ENCODE measurements at places on chromosomes 4 and X.

GRCh38 chr4:125267630-125268029 lies 47.1 kb upstream of the FAT4 start:
- no peak for DNase-seq

DNA sequence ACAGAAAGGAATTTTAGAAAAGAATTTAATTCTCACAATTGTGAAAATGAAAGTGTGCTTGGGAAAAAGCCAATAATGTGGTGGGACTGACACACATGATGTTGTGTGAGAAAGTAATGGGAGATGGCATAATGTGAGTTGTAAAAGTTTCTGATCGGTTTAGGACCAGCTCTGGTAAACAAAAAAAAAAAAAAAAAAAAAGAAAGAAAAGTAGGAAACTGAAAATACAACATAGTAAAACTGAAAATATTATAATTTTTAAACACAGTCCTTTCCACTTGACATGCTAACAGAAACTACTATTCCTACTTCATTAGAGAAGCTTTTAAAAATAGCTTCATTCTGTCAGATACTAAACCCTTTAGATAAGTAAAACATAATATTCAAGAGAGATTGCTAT lies 28.2 kb downstream of the RAP1GDS1 start:
- no peak for DNase-seq

GRCh38 chr4:73732759-73733431 lies 7.5 kb upstream of the CXCL8 start:
- no peak for DNase-seq

GRCh38 chr4:52743444-52744019 lies 7.7 kb downstream of the ERVMER34-1 start:
- DNase-seq: no peak

GRCh38 chr4:1597021-1597931 lies 86.8 kb downstream of the FAM53A start:
- DNase-seq: no peak

GRCh38 chrX:153673428-153674218 lies at the start of gene PNCK:
Gene PNCK, minus strand, starts transcription at chrX:153673813. Its CDS starts 737 bp downstream, at chrX:153673076.
- DNase-seq: no peak

- no peak for DNase-seq
Observed at GRCh38 chr4:39987485-39987884, 9.8 kb upstream of the PDS5A start.

- no peak for DNase-seq
Observed at GRCh38 chr4:110612631-110613269, 10.1 kb downstream of the PITX2 start.

- no peak for DNase-seq
Observed at GRCh38 chrX:48972220-48973164, 848 bp upstream of the KCND1 start.

GRCh38 chr4:2768921-2769336 lies 12.8 kb upstream of the TNIP2 start:
- no peak for DNase-seq

DNA sequence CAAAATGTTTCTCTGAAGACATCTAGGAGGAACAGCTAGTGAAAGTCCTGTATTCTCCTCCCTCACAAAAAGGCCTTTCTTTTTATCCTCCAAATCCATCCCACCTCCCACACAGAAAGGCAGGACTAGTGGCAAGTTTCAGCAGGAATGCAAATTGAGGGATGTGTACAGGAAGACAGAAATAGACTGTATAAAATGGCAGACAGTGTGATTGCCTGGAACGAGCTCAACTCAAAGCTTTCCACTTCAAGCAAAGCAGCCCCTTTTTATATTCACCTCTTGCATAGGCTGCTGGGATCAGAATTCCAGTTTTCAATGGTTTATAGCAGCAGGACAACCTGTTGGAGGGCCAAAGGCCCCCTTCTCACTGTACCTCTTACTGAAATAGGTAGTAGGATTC lies 57.5 kb downstream of the DCX start:
- no peak for DNase-seq

DNA sequence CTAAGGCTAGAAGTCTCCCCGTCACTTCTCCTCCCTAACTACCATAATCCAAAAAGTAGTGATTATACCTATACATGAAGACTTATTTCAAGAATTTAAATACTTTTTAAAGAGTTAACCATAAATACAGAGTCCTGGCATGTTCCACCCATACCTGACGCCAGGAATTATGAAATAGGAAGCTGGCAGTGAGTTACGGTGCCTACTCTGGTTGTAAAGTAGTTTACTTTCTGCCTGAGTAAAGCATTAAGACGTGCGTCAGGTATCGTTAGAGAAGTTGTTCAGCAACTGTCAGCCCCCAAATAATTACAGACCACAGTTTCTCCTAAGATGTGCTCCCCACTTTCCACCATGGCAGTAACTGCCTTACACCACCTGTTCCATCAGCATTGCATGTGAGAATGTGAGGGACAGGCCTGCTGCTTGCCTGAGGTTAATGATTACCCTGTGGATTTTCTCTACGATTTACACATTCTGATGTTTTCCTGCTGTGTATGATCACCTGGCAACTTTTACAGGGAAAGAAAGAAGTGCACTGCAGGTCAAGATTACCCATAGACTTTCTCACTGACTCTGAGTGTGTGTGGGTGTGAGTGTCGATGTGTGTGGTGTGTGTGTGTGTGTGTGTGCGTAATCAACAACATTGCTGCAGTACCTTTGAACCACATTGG lies 92.3 kb upstream of the SLC7A11 start:
- no peak for DNase-seq

DNA sequence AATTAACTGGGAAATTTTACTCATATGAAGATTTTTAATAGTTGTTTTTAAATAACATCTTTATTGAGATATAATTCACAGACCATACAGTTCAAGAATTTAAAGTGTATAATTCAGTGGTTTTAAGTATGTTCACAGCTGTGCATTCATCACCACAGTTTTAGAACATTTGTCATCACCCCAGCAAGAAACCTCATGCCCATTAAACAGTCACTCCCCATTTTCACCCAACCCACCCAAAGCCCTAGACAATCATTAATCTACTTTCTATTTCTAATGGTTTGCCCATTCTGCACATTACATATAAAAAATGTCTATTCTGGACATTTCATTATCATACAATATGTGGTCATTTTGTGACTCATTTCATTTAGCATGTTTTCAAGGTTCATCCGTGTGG lies 2.8 kb downstream of the UPRT start:
- DNase-seq: no peak

- DNase-seq: no peak
Observed at GRCh38 chrX:52217494-52218160, 32.9 kb downstream of the MAGED4 start.

DNA sequence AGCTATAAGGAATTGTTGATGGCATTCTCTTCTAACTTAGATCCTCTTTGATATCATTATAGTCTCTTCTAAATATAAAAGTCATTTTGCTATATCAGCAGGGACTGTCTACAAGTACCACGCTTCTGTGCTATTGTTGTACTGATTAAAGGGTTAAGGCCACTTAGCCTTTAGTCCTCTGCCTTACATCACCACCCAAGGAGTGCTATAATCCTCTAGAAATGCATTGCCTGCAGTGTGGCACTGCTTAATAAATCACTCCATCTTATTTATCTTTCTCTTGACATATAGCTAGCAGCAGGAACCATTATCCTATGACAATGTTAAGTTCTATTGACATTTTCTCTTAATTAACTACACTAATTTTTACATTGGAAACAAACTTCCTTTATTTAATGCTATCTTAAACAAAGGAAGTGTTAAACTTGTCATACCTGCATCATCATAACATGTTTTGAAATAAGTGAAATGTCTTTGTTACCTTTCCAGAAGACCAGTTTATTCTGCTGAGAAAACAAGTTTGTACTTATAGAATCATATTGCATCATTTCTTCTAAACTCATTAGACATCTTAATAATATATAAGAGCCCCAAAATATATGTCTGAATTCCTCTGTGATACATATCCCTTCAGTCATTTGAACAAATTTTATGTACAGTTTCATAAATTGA lies 360.9 kb upstream of the ATOH1 start:
- DNase-seq: peak; percentile 34

GRCh38 chrX:37437160-37437559 lies 88.0 kb downstream of the PRRG1 start:
- no peak for DNase-seq

DNA sequence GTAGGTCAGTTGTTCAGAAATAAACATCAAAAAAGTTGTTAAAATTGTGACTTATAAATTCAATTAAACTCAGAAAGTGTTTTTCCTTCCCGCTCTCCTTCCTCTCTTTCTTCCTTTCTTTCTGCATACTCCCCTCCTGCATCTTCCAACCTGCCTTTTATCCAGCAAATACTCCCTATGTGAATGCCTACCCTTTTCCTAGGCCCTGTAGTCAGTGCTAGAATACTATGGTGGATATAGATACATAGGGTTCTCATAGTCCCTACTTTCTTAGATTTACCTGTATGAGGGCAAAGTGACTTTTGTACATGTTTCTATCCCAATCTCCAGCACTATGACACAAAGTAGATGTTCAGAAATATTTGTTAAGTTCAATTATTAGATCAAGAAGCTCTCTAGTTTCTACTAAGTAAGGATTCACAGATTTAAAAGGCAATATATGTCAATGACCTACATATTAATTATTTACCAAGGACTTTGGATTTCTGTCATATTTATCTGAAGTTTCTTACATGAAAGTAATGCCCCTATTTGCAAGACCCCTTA lies 732 bp downstream of the SULT1E1 start:
- no peak for DNase-seq

DNA sequence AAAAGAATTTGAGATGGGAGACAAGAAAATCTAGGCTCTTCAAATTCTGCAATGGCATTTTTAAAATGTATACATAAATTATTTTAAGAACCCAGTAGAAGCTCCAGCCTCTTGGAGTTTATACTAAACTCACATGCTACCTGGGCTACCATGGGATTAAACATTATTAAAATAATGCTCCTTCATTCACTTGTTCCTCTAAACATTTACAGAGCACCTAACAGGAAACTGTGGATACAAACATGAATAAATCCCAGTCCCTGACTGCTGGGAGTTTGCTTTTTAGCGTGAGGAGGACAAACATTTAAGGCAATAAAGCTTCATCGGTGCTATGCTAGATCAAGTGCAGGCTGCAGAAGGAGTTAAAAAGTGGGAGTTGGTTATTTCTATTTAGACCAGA lies 5.4 kb upstream of the SPP1 start:
- DNase-seq: no peak

DNA sequence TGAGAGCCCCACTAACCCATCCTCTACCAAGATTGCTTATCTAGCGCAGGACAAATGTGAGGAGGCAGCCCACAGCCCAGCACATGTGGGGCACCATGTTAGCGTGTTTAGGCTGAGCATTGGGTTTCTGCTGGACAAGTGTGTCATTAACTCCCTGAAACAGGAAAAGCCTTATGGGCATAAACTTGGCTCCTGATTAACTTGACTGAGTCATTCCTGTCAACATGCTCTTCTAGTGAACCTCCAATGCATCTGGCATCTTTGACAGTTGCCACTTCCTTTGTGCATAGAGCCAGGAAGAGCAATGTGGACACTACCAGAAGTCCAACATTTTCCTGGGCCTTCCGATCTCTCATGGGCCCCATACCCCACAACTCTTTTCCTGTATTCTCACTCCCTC lies 2.5 kb downstream of the SPIN2A start:
- no peak for DNase-seq

GRCh38 chr4:181323061-181323460 lies 920.1 kb upstream of the TENM3 start:
- no peak for DNase-seq

DNA sequence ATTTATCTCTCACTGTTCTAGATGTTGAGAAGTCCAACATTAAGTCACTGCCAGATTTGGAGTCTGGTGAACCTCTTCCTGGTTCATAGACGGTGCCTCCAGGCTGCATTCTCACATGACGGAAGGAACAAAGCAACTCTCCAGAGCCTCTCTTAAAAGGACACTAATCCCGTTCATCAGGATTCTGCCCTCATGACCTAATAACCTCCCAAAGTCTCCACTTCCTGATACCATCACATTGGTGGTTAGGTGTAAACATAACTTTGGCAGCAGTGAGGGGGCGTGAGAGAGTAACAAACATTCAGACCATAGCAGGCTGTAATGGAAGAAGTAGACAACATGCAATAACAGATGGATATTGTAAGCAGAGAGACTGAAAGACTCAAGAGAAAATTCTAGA lies 388.6 kb downstream of the PDHA2 start:
- no peak for DNase-seq

DNA sequence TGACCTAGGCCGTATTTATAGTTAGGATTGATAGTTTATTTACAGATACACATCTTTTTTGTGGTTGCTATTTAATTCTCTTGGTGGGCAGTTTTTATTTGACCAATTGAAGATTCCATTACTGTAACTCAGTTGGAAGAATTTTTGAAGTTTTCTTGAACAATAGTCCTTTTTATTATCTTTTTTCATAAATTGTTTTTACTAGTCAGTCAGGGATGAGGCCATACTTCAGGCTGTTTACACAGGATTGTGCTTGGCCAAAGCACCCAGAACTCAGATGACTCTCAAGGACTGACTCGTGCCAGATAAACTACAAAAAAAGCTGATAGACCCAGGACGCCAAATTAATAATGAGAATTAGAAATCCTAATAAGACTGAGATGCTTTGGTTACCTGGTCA lies 7.0 kb downstream of the HERC3 start:
- no peak for DNase-seq

- DNase-seq: no peak
Observed at GRCh38 chrX:110723844-110724243, 71.8 kb downstream of the CHRDL1 start.

- DNase-seq: no peak
Observed at GRCh38 chrX:110383414-110383813, 24.8 kb downstream of the RTL9 start.

DNA sequence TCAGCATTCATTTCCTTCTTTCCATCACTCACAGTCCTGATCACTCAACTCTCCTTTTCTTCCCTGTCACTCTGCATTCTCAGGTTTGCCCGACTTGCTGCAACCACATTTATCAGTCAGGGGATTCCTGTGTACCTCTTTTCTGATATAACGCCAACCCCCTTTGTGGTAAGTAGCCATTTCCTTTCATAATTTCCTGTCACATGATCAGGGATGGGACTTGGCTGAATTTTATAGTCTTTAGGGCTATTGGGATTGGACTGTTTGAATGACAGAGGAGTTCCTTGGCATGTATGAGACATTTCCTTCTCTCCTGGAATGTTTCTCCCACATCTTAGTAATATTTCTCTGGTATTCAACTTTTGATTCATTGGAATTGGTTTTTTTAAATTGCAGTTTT lies 11.0 kb downstream of the PGM2 start:
- no peak for DNase-seq

DNA sequence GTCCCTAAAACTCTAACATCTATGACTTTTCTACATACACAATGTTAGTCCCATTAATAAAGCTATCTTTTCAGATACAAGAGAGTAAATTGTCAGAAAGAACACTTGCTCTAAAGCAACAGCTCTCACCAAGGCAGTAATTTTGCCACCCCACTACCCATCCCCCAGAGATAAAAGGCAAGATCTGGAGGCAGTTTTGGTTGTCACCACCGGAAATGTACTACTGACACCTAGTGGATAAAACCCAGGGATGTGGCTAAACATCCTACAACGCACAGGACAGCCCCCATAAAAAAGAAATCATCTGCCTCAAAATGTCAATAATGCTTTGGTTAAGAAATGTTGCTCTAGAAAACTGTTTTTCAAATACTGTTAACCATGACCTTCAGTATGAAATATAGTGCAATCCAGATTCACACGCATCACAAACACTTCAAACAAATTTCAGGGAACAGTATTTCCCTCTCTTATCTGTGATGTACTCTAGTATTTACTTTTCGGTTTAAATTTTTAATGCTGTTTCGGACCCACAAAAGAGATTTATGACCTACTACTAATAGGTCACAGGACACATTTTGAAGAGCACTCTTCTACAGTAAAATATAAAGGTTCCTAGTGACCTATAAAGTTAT lies 5.1 kb downstream of the FBXL5 start:
- DNase-seq: peak; percentile 50

Measured in NCI-H524 treated with DMSO at 0.1 percent for 48 hours (cell line).